LNCaP clone FGC (cell line): ENCODE measurements at places on chromosomes 1 and 21.

- DNase-seq: peak; percentile 27
Observed at GRCh38 chr1:176515310-176515709, 52.3 kb downstream of the PAPPA2 start.

GRCh38 chr1:5980314-5981008 lies 11.8 kb downstream of the NPHP4 start:
- DNase-seq: no peak

GRCh38 chr1:234589064-234589800 lies 20.7 kb downstream of the IRF2BP2 start:
- no peak for DNase-seq

DNA sequence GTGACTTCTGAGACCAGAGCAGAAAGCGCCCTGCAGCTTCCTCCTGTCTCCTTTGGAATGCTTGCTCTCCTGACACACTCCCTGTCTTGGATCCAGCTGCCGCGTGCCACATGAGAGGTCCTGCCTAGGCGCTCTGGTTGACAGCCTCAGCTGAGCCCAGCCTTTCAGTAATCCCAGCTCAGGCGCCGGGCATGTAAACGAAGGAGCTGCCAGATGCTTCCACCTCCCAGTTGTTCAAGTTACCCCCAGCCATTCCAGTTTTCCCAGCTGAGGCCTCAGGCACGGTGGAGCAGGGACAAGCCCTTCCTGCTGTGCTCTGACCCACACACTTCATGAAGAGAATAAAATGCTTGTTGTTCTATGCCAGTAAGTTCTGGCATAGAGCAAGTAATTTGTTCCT lies 14.3 kb upstream of the CD34 start:
- no peak for DNase-seq

- peak; percentile 22 for DNase-seq
Observed at GRCh38 chr1:163981500-163982030, 577.4 kb upstream of the PBX1 start.

GRCh38 chr1:202703191-202703590 lies 7.1 kb downstream of the SYT2 start:
- no peak for DNase-seq

DNA sequence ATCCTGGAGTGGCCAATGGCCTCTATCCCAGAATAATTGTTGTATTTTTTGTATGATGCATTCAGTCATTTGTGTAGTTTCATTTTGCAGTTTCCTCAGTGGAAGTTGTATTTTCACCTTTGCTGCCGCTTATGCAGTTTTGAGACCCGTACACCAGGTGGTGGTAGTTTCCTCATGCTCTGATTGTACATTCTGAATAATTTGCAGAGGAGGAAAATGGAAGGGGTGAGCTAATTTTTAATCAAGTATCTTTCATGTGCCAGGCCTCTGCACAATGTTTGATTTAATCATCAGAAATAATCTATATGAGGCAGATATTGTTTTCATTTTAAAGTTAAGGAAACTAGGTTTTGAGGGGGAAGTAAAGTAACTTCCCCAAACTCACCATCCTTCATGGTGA lies 29.5 kb downstream of the HLX start:
- no peak for DNase-seq

DNA sequence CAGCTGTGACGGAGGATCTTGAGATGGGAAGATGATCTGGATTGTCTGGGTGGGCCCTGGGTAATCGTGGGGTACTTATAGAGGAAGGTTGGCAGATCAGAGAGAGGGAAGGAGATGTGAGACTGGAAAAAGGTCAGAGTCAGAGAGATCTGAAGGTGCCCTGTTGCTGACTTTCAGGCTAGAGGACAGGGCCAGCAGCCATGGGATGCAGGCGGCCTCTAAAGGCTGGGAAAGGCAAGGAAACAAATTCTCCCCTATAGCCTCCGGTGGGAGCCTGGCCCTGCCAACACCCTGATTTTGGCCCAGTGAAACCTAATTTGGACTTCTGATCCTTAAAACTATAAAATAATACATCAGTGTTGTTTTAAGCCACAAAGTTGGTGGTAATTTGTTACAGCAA lies 153.5 kb upstream of the TMEM51 start:
- no peak for DNase-seq

DNA sequence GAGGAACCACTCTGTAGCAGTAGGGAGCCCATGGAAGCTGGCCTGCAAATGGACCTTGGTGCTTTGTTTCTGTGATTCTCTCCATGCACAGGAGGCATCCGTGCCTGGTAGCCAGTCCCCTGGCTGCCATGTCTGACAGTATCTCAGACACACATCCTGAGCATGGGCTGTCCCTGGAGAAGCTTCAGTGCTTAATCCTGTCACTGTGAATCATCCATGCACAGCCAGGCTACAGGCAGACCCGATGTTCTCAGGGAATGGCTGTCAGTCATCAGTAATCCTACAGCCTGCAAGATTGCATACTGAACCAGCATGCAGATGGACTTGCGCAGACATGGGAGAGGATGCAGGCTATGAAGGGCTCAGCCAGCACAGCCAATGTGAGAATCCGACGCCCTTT lies 606.3 kb upstream of the PLXNA2 start:
- DNase-seq: no peak

DNA sequence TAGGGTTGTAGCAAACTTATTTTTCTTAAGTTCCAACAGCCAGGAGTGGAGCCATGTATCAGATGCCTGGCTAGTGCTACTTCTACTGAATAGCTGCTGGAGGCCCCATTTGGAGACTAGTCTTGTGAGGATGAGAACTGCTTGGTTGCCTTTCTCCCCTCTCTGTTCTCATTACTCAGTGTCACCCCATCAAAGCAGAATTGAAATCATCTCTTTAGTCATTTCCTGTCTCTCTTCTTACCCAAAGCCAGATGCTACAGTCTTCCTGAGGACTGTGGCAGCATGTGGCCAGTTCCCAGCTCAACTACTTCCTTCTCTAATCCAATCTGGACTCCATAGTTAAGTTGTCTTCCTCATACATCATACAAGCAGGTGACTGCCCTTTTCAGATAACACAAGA lies 197.5 kb downstream of the BRINP2 start:
- no peak for DNase-seq

GRCh38 chr1:74415935-74416334 lies 96.5 kb downstream of the LRRC53 start:
- DNase-seq: no peak

DNA sequence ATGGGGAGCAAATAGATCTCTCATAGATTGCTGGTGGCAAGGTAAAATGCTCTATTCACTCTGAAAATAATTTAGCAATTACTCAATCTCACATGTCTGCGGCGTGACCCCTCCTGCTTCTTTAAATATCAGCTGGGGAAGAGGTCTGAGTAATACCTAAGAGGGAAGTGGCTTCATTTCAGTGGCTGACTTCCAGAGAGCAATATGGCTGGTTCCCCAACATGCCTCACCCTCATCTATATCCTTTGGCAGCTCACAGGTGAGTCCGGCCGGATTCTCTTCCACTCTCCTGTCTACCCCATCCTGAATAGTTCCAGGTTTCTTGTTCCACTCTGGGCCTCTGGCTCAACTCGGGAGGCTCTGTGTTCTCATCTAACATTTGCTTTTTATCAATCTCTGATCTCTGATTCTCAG lies at the start of gene SLAMF7:
SLAMF7 (plus strand) TSS at position 150 of the 414 bp plus-strand sequence; CDS start at position 205, 55 bp downstream.
- no peak for DNase-seq

DNA sequence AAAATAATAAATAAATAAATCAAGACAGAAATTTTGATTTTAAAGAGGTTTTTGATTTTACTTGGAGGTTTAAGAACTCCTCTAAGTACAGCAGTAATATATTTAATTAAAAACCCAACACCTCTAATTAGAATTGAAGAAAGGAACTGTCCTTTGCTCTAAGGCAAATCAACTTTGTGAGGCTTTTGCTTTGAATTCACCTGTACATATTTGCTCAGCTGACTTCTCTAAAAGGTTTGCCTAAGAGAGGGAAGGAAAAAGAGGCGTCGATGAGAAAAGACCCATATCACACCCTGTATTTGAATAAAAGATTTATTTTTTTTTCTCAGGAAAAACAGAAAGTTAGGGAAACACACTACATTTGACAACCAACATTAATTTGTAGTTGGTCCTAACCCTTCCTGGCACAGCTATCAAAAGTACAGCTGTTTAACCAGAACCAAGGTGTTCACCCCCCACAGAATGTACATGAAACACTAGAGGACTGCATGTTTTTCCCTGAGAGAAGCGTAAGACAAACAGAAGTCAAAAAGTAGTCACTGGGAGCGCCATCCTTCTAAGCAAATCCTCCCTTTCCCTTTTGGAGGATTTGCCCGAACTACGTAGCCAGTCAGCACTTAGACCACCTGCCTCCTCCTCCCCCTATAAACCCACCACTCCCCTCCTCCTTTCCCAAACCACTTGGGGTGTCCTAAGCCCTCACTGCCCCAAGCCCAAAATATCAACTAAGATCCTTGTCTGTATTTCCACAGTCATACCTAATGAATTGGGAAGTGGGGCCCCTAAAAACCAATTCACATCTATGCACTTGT lies 4.9 kb downstream of the MCL1 start:
- DNase-seq: no peak

DNA sequence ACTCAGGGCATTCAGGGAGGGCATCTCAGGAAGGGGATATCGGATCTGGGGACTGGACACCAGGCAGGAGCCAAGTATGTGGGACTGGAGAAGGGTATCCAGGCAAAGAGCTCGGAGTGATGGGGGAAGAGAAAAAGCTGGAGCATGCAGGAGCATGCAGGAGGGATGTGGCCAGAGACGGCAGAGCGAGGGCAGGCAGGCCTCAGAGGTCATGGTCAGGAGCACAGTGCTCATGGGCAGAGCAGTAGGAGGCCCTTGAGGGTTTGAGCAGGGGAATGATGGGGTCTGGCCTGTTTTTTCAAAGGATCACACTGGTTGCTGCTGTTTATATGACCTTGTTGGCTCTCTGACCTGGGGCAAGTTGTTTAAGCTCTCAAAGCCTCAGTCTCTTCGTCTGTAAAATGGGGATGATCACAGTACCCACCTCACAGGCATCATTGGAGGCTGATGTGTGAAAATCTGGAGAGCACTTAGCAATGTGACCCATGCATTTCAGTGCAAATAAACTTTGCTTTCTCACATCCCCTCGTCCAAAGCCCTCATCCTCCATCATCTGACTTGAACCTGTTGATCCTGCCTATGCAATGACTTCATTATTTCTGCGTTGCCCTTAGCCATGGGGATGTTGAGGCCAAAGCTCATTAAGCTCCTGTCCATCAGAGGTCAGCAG lies 273.1 kb downstream of the MATN1 start:
- no peak for DNase-seq

GRCh38 chr1:107132780-107133179 lies 8.1 kb upstream of the NTNG1 start:
- no peak for DNase-seq
